ENCODE measurements at places on chromosomes 5 and 9. TPM values are rescaled to one million over a fixed set of nuclear protein-coding genes. Genes with fewer than 3 reads are reported as not detected.
A peak's percentile ranks its signal among the peaks of the same experiment; 100 is the strongest.

DNA sequence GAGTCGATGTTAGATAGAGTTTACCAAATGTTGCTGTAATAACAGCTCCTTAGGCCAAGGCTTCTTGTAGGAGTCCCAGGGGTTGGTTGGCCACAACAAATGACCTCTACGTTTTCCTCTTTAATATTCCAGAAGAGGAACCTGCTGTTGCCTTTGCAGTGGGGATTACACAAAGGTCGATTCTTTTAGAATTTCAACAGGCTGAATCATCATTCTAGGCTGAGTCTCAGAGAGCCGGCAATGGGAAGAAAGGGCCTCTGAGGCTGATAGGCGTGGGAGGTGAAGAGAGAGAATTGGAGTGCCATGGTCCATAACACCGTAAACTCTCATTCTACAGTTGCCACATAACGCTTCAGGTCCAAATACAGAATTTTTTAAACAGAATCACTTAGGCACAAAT, 405.9 kb upstream of the DAP start:
- no peak overlapping the region for H3K4me3 ChIP-seq
- no peak overlapping the region for H3K27ac ChIP-seq
- H3K36me3 ChIP-seq: no peaks in the 10 kb centered on the region
- no peak for DNase-seq
- no peaks in the 10 kb centered on the region for H3K4me1 ChIP-seq

DNA sequence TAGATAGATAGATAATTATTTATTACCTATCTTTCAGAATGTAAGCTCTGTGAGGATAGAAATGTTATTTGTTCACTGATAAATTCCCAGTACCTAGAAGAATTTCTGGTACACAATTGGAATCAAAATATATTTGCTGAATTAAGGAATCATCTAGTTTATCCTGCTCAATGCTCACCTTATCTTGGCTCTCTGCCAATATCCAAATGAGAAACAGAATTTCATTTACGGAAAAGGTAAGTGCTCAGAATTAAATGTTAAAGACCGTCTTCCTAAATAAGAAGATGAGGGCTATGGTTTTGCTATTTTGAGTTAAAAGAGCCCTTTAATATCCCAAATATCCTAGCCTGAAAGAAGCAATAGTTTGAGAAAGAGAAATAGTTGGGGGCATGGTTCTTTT, 232.1 kb upstream of the PDE4D start:
- no peak overlapping the region for H3K27ac ChIP-seq
- no peaks in the 10 kb centered on the region for H3K36me3 ChIP-seq
- DNase-seq: no peak
- H3K4me1 ChIP-seq: no peaks in the 10 kb centered on the region
- H3K4me3 ChIP-seq: no peak overlapping the region

DNA sequence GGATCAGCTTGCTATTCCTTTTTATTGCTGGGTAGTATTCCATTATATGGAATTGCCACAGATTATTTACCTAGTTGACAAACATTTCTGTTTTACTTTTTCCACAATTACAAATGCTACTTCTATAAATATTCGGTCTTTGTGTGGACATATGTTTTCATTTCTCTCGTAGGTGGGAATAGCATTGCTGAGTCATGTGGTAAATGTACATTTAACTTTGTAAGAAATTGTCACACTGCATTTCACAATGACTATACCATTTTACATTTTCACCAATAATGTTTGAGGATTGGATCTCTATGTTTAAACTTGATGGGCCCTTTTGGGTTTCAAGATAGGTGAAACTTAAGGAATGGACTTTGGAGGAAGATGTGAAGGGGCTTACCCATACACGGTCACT, 19.7 kb downstream of the RAI14 start:
- H3K4me1 ChIP-seq: no peaks in the 10 kb centered on the region
- H3K27me3 ChIP-seq: no peaks in the 10 kb centered on the region
- H3K36me3 ChIP-seq: no peaks in the 10 kb centered on the region
- H3K27ac ChIP-seq: no peak overlapping the region
- H3K4me3 ChIP-seq: no peak overlapping the region

- H3K4me1 ChIP-seq: no peaks in the 10 kb centered on the region
- H3K27ac ChIP-seq: no peak overlapping the region
- no peak overlapping the region for H3K4me3 ChIP-seq
- H3K27me3 ChIP-seq: peaks cover 5% of the 10 kb centered on the region
These were observed 235.1 kb downstream of the SPOCK1 start for GRCh38 chr5:137264041-137264440.

- H3K36me3 ChIP-seq: no peaks in the 10 kb centered on the region
- DNase-seq: no peak
- H3K4me3 ChIP-seq: no peak overlapping the region
- H3K27ac ChIP-seq: no peak overlapping the region
- H3K4me1 ChIP-seq: no peaks in the 10 kb centered on the region
These were observed 150.8 kb upstream of the RANBP3L start for GRCh38 chr5:36452424-36453006.

- peaks cover 26% of the 10 kb centered on the region for H3K36me3 ChIP-seq
- no peaks in the 10 kb centered on the region for H3K27me3 ChIP-seq
- H3K4me1 ChIP-seq: peaks cover 2% of the 10 kb centered on the region
- no peak overlapping the region for H3K4me3 ChIP-seq
- no peak for DNase-seq
These were observed 88.2 kb downstream of the ERCC6L2 start for GRCh38 chr9:95963659-95964058.

DNA sequence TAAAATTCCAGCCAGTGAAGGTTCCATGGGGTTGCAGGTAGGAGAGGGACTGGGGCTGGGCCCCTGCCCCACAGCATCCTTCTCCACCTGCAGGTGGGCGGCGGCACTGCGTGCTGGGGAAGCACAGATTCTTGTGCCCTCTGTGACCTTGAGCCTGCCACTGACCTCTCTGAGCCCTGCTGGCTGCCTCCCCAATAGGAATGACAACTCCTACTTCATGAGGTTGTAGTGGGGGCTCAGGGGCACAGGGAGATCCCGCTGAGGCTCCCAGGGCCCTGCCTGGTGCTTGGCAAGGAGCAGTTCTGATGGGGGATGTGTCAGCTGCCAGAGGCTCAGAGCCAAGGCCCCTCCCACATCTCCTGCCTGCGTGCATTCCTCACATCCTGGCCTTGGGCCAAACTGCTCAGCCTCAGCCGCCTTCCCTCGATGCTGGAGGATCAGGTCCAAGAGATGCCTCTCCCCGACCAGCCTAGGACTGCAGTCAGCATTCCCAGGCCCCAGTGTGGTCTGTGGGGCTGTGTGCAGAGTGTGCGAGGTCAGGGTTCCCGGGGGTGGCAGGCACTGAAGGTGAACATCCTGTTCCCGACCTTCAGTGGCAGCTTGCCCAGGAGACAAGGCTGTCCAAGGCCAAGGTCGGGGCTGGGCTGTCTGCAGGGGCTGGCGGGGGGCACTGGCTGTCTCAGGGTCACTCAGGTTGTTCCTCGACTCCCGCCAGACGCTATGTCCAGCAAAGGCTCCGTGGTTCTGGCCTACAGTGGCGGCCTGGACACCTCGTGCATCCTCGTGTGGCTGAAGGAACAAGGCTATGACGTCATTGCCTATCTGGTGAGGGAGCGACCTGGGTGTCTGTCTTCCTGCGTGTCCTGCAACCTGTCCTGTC, 7.0 kb downstream of the ASS1 start:
- peaks cover 12% of the 10 kb centered on the region for H3K4me1 ChIP-seq
- H3K27me3 ChIP-seq: peaks cover 23% of the 10 kb centered on the region
- no peak overlapping the region for H3K4me3 ChIP-seq
- H3K36me3 ChIP-seq: peaks cover 2% of the 10 kb centered on the region

DNA sequence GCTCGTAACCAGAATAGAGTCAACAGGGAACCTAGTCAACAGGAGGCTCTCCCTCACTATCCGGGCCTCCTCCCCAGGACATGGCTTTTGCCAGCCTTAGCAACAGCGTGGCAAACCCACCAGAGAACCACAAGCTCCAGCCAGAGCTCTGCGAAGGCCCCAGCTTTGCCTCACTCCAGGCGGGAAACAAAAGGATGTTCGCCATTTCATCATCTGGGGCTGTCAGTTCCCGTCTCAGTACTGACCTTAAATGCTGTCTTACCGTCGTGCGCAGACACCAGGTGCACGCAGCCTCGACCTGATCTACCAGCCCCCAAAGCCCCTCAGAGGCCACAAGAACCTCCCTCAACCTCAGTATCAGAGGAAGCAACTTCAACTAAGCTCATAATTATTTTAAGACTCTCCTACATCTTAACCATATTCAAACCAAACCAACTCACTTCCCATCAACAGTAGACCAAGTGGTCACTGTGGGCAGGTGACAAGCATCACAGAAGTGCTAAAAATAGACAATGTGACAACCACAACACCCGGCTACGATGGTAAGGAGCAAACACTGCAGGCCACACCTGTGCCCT, 71.4 kb downstream of the SEMA4D start:
- H3K27me3 ChIP-seq: no peaks in the 10 kb centered on the region
- H3K4me3 ChIP-seq: peak overlapping the region; percentile 65
- peak overlapping the region; percentile 98 for H3K27ac ChIP-seq
- peaks cover 78% of the 10 kb centered on the region for H3K36me3 ChIP-seq
- peak; percentile 79 for DNase-seq

- no peak overlapping the region for H3K27ac ChIP-seq
- peaks cover 20% of the 10 kb centered on the region for H3K36me3 ChIP-seq
- no peak overlapping the region for H3K4me3 ChIP-seq
- H3K4me1 ChIP-seq: peaks cover 14% of the 10 kb centered on the region
- no peak for DNase-seq
- no peaks in the 10 kb centered on the region for H3K27me3 ChIP-seq
These were observed 6.2 kb upstream of the CKS2 start for GRCh38 chr9:89304834-89305188.

DNA sequence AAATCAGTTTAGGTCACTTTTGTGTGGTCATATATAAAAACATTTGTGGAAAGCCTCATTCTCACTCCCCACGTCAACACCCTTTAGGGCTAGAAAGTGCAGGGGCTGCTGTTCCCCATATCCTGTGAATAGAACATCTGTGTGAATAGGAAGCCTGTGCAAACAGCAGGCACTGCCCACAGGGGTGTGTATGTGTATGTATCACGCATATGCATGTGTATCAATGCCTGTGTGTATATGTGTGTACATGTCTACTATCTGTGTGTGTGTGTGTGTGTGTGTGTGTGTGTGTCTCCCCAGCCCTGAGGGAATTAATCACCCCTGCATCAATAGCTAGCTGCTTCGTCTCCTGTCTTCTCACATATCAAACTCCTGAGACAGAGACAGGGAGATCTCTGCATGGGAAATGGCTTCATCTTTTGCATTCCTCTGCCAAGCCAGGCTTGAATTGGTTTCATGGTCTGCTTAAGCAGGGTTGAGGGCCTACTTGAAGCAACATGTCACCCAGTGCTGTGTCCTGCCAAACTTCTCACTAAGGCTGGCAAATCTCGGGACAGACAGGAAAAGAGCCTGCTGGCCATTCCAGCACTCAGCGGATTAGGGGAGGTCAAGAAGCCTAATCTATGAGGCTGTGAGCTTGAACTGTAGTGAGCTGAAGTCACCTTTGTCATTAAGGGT, 265.8 kb downstream of the ADAMTSL1 start:
- no peak overlapping the region for H3K27ac ChIP-seq
- H3K27me3 ChIP-seq: peaks cover 3% of the 10 kb centered on the region
- H3K36me3 ChIP-seq: no peaks in the 10 kb centered on the region
- no peak overlapping the region for H3K4me3 ChIP-seq
- no peaks in the 10 kb centered on the region for H3K4me1 ChIP-seq

DNA sequence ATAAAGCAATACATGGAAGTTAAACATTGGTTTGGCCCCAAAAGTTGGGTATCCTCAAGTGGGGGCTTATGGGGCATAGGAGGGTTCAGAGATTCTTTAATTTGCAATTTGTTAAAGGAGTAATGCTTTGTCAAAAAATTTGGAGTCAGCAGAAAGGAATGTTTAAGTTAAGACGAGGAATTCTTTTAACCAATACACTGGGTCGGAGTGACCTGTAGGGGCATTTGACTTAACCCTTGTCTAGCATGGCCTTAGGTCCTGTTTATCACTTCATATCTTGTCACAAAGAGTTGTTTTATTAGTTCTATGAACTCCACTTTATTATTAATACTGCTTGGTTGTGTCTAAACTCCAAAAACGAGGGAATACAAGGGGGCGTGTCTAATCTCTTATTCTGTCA, 656.1 kb upstream of the RORB start:
- H3K27me3 ChIP-seq: no peaks in the 10 kb centered on the region
- DNase-seq: no peak
- no peak overlapping the region for H3K27ac ChIP-seq
- no peaks in the 10 kb centered on the region for H3K4me1 ChIP-seq
- no peaks in the 10 kb centered on the region for H3K36me3 ChIP-seq
- H3K4me3 ChIP-seq: no peak overlapping the region

- no peak overlapping the region for H3K27ac ChIP-seq
- H3K27me3 ChIP-seq: no peaks in the 10 kb centered on the region
- no peak for DNase-seq
- H3K4me3 ChIP-seq: no peak overlapping the region
These were observed 28.2 kb upstream of the C5orf63 start for GRCh38 chr5:127101533-127101932.

DNA sequence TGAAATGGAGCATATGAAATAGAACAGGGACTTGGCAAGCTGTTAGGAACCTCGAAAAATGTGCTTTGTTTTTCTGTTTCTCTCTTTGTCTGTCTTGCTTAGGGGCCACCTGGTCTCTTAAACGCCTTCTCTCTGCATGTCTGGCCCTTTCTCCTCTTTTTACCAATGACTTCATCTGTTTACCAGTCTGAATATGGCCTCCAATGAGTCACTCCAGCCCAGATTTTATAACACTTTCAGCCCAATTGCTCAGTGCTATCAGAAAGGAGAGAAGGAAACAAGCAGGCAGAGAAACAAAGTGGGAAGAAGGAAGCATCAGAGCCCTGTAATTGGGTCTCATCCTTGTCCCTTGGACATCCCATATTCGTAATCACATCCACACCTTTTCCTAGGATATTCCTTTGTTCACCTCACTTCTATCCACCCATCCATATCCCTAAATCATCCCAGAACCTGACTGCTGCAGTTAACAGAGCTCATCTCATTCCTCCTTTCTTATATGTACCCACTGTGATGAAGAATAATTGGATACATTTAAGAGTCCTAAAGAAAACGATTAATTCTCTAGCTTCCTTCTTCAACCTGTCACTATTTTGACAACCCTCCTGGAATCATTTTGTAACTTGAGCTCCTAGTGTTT, 151.8 kb upstream of the GPR151 start:
- peaks cover 6% of the 10 kb centered on the region for H3K4me1 ChIP-seq
- no peaks in the 10 kb centered on the region for H3K27me3 ChIP-seq
- no peak for DNase-seq
- no peak overlapping the region for H3K4me3 ChIP-seq
- no peak overlapping the region for H3K27ac ChIP-seq

DNA sequence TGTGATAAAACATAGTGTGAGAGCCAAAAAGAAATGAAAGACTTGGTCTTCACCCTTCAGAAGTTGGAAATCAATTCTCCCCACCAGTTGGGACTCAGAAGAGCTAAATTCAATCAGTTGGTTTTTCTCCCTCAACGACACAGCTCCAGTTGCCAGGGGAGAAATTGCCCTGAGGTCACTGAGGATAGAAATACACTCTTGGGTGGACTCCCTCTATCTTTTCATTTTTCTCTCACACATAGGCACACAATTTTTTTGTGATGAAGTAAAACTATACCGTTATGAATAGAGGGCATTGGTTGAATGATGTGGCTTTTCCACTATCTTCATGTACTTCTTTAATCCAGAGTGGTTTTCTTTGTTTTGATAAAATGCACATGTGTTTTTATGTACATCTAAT, 80.2 kb downstream of the ZNF366 start:
- H3K27me3 ChIP-seq: peaks cover 8% of the 10 kb centered on the region
- H3K36me3 ChIP-seq: no peaks in the 10 kb centered on the region
- no peak for DNase-seq
- no peak overlapping the region for H3K27ac ChIP-seq
- H3K4me1 ChIP-seq: no peaks in the 10 kb centered on the region

CYLC2 gene
- not detected for total RNA-seq

SLC36A2 gene
- total RNA-seq: not detected

OR1J1 gene
- not detected for total RNA-seq

SLC1A3 gene
- total RNA-seq: 0.34 TPM

RGS7BP gene
- not detected for total RNA-seq

BTNL9 gene
- total RNA-seq: not detected
